Hypothalamus (tissue), 51 donors: ENCODE measurements at places on chromosomes 16 and 17.

GRCh38 chr17:59846394-59847165 is 46.2 kb downstream of the TUBD1 start:
- no peak for DNase-seq

DNA sequence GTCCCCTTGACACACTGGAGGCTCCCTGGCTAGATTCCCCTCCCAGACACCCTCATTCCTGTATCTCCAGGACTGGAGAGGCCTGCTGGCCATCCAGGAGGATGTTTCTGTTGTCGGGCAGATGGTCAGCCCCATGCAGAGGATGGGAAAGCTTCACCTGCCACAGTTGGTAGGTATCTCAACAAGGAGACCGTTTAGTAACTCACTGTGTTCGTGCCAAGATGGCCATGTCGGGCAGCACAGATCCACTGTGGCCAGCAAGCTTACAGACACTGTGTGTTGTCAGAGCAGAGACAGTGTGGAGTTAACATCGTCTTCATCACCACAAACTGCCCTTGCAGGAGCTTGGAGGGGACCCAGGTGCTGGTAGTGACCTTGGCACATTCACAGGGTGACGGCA is 390.9 kb downstream of the SEC14L1 start:
- DNase-seq, result no peak

DNA sequence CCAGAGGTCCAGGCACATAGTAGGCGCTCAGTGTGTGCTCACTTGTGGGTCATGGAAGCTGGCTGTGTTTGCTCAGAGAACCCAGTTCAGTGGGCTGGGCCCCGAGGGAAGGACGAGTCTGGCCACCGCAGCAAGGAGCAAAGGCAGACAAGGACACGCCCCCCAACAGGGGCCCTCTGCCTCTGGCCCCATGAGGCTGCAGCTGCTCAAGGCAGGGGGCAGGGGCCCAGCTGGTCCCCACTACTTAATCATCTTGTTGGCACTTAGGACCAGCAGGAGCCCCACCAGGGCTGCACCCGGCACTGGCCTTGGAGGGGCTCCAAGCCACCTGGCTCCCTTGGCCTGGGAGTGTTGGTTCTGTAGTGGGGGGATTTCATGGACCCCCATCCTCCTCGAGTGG is 16.1 kb downstream of the KCNJ12 start:
- DNase-seq, result no peak

- DNase-seq, result no peak
These were observed 180.5 kb upstream of the TOX3 start for GRCh38 chr16:52727441-52727840.

GRCh38 chr17:27290916-27291598 is 2.9 kb upstream of the WSB1 start:
- no peak for DNase-seq

- DNase-seq, result no peak
These were observed 656 bp upstream of the GEMIN4 start for GRCh38 chr17:752620-753219.

GRCh38 chr16:52547004-52547833 is at the start of gene TOX3:
TOX3 (minus strand) TSS chr16:52547143; CDS start chr16:52546723, 420 bp downstream.
- DNase-seq, result no peak

DNA sequence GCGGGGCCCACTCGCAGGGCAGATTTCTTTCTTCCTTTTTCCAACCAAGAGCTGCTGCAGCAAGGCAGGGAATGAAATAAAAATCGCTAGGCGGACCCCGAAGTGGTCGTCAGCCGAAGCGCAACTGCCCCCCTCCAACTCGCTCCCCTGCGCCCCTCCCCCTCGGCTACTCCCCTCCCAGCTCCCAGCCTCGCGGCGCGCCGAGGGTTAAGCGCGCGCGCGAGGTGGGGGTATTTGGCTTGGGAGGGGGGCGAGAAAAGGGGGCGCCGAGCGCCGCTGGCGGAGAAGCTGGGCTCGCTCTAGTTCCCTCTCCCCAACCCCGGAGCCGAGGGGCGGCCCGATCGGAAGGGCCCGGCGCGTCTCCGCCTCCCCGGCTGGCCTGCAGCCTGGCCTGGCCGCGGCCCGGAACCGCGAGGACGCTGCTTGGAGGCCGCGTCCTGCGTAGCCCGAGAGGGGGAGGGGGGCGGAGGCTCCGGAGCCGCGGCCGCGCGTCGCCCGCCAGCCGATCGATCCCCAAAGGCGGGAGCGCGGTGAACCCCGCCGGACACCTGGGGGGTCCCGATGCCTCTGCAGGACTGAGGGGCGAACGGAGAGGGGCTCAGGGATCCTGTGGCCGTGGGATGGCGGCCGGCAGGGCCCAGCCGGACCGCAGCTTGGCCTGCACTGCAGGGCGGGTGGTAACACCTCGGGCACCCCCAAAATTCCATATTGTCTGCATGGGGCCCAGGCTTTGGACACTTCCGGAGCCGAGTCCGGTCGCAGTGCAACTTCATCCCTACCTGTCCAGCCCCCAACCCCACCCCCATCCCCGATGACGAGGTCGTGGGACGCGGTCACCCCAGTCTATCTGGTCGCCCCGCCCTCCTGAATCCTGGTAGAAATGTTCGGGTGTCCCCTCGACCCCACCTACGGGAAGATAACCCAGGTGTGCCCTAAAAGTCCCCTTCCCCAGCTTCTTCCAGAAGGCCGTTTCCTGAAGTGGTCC is 4.9 kb upstream of the CBX4 start:
- DNase-seq, result peak; percentile 28

GRCh38 chr16:19757026-19757425 is 39.0 kb downstream of the IQCK start:
- no peak for DNase-seq

DNA sequence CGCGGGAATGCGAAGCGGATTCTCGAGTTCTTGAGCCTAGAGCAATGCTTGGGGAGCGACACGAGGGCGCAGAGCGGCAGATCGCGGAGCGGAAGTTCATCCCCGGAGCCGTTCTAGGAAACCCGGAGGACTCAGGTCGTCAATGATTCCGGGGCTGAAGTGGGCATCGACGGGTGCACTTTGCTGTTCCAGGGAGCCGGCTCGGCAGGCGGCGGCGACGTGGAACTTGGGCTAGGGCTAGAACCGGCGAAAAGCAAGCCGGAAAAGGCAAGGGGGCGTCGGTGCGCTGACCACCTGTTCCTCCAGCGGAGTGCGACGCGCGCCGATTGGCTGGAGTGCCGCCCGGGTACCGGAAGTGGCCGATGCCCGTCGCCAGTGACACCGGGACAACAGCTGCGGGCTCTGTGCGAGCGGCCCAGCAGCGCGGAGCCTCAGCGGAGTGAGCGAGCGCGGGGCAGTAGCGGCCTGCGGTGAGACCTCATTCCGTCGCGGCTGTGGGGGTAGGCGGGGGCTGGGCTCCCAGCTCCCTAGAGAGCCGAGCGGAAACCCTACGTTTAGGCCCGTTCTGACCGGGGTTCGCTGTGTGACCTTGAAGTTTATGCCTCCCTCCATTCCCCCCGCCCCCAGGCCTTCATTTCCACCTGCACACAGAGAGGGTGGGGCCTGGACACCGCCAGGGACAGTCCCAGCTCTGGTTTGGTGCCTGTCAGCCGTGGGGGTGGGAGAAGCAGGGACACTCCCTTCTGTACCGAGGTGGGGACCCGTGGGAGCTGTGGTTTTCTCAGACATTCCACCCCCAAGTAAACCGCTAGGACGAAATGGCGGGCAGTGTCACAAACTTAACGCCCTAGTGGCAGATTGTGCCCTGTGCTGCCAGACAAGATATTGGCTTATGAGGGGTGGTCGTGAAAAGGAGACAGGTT is at the start of gene ZFP3:
Gene ZFP3 (plus strand): TSS at position 362 of the 923 bp plus-strand sequence. CDS start 13,038 bp downstream, outside the sequence.
- peak; percentile 84 for DNase-seq

DNA sequence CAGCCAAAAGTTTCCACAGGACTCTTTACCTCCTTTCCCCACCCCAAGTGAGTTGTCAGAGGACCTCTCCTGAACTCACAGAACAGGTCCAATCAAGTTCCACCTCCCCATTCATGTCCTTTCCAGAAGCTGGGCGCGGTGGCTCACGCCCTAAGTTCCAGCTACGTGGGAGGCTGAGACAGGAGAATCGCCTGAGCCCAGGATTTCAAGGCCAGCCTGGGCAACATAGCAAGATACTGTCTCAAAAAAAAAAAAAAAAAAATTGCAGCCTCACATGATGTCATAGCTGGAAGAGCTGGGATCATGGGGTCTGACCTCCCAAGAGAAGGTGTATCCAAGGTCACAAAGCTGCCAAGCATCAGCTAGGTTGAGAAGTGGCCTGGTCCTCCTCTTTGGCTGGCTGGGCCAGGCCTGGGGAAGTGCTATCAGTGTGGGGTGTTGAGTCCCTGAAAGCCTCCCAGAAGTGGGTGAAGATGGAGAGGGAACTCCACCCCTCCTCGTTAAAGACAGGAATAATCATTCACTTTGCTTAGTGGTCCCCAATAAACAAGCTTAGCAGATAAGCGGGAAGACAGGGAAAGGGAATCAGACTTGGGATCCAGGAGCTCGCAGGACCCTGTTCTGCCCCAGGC is 5.5 kb upstream of the MNT start:
- no peak for DNase-seq

DNA sequence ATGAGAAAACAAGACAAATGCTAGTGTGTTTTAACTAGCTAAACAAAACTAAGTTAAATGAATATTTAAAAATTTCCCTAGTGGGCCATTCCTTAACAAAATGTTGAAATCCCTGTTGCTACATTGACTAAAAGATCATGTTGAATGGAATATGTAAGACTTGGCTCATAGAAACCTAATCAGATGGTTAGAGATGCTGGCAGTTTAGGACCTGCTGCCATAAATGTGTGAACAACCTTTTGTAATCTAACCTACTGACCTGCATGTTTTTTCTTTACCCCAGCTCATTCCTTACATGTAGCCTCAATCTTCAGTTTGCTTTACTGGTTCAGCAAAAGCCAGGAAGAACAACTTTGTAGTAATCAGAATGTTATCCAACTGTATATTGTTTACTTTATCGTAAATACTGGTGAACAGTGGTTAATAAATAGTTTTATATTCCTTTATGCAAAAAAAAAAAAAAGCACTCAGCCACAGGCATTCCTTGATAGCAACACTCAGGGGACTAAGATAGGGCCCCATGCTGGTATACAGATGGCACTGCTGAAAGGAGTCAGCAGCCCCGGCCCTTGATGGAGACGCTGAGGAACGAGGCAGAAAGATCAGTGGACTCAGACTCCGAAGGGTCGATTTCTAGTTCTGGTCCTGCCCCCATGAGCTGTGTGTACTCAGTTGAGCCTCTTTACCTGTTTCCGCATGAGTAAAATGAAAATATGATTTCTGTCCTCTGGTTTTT is 78.2 kb downstream of the MARF1 start:
- DNase-seq, result no peak

DNA sequence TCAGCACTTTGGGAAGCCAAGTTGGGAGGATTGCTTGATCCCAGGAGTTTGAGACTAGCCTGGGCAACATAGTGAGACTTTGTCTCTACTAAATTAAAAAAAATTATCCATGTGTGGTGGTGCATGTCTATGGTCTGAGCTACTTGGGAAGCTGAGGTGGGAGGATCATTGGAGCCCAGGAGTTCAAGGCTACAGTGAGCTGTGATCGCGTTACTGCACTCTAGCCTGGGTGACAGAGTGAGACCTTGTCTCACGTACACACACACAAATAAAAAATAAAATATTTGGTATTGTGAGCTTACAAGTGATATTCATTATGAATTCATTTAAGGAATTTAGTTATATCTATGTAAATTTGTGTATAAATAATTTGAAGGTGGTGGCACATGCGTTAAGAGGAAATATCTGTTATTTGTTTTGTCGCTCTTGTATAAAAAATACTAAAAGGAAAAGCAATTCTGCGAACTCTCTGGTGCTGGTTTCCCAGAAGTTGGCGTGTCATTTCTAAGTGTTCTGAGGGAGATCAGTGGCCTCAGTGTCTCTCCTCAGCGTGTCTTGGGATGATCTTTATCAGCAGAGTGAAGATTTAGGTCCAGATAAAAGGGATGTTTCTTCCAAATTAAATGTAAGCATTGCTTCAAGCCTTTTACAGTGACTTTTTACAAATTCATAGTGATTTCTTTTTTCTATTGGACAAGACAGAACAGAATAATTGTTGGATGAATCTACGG is 187.6 kb downstream of the FTO start:
- no peak for DNase-seq

GRCh38 chr17:50518384-50519023 is 10.3 kb downstream of the MYCBPAP start:
- no peak for DNase-seq

- no peak for DNase-seq
These were observed 45.2 kb upstream of the STAC2 start for GRCh38 chr17:39270923-39271322.

DNA sequence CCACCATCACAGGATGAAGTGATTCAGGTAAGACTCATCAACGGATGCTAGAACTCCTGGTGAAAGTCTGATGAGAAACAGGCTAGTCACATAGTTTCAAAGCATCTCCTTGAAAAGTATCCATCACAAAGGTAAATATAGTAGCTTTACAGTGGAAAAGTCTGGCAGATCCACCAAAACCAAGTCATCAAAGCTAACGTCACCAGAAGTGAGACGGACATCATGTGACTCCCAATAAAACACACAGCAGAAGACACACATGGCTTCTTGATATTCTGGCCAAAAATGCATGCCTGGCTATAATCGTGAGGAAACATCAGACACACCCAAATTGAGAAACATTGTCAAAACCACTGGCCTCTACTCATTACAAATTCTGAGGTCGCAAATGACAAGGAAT is 17.9 kb upstream of the TRPV3 start:
- DNase-seq, result no peak

DNA sequence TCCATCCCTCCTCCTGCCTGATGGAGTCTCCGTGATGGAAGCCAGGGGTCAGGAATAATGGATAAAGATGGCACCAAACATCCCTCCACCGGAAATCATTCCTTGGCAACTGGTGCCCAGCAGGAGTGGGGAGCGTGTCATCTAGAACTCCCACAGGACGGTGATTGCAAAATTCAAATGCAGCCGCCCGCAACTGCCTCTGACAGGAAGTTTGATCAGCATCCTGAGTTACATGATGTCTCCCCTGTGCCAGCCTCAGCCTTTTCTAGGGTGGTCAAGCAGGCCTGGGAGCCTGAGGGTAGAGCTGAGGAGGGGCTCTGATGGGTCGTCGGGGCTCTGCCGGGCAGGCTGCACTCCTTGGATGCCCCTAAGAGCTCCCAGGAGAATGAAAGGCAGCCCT is 52.8 kb downstream of the GSG1L start:
- no peak for DNase-seq

DNA sequence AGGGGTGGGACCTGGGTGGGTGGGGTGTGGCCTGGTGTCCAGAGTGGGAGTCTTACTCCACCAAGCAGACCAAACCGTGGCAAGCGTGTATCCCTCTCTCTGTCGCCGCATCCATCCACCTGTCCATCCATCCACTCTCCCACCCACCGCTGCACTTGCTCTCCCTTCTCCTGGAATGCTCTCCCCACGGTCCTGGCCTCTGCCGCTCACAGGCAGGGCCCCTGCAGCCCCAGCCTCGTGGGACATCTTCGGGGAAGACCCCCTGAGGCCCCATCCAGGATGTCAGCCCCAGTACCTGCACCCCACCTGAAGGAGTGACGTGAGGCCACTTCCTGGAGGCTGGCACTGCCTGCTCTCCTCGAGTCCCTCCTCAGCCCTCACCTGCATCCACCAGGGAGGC is 189.5 kb upstream of the GSE1 start:
- DNase-seq, result no peak
